ENCODE measurements at places on chromosomes 6 and 20.
A peak's percentile ranks its signal among the peaks of the same experiment; 100 is the strongest.

- no peak for DNase-seq
These were observed 13.2 kb downstream of the TMEM74B start for GRCh38 chr20:1171461-1172093.

GRCh38 chr6:138662471-138662870 lies 111.1 kb upstream of the CCDC28A start:
- no peak for DNase-seq

- no peak for DNase-seq
These were observed 3.7 kb downstream of the CSNK2A1 start for GRCh38 chr20:539848-540247.

- DNase-seq: no peak
These were observed 2.0 kb upstream of the PMEPA1 start for GRCh38 chr20:57711826-57712225.

GRCh38 chr6:344816-345340 lies 46.7 kb upstream of the IRF4 start:
- no peak for DNase-seq

DNA sequence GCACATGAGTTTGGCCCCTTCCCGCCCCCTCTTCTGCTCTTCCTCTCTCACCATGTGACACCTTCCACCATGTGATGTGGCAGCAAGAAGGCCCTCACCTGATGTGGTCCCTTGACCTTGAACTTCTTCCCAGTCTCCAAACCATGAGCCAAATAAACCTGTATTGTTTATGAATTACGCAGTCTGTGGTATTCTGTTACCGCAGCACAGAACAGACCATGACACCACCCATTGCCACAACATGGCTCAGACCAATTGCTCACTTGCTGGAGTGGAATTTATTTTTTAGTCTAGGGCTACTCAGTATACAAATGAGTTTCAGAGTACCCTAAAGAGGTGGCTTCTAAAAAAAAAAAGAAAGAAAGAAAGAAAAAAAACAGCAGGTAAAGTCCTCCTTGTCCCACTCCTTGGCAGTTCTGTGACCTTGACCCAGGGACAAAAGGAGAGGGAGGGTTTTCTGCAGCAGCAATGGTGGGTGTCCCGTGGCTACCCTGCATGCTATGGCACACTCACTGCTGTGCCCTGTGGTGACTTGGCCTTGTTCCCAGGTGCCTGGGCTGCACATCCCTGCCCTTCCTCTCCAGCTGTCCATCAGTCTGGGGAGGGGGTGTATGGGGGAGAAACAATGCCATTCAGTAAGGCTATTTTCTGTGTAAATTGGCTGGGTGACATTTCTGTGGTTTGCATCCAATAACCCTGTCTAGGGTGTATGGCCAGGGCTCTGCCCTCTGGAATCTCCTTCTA lies 5.4 kb upstream of the VSX1 start:
- DNase-seq: no peak

GRCh38 chr6:22409486-22409885 lies 112.7 kb upstream of the PRL start:
- DNase-seq: no peak

GRCh38 chr6:106159531-106159940 lies 73.4 kb downstream of the PRDM1 start:
- peak; percentile 83 for DNase-seq

DNA sequence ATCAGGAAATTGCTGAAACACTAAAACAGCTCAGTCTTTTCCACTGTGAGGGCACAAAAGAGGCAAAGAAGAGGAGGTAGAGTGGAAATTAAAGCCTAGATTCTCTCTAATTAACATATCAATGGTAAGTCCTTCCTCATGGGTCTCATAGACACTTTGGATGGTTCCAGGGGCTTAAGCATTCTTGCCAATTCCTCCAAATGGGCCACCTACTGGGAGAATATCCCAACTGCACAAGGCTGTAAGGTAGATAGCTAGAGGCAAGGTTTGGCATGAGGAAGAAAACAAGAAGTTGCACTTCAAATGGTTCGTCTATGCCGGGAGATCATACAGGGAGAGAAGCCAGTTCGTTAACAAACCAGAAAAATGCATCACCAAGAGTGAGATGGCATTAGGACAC lies 107.6 kb upstream of the KHDRBS2 start:
- DNase-seq: no peak

DNA sequence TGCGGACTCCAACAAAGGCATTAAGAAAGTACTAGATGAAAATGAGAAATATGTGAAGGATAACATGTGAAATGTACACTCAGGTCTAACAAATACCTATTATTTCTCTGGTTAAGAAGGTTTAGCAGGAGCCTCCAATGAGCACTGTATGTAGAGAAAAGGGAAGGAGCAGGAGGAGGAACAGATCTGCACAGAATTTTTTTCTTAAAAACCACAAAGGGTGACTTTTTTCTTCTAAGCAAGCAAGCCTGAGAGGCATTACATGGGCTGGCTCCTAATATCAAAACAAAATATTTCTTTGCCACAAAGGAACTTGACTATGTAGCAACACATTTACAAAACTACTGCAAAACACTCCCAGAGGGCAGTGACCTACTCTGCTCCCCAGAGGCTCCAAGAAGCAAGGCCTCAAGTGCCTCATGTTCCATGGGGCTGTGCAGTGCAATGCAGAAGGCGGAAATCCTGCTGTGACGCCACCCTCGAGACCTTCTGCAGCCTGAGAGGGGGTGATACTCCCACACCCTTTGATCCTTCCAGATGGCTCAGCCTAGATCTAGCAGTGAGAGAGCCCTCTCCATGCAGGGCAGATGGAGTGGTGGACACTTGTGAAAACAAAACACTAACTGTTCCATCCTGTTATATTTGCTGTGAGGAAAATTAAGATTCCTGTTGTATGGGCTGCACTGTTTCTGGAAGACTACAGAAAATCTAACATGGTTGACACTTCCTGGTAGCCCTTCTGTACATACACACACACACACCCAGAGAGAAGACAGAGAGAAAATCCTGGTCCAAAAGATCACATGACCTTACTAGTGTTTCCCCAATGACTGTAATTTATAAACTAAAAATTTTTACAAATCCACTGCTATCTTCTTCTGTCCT lies 36.0 kb upstream of the SMIM29 start:
- no peak for DNase-seq

DNA sequence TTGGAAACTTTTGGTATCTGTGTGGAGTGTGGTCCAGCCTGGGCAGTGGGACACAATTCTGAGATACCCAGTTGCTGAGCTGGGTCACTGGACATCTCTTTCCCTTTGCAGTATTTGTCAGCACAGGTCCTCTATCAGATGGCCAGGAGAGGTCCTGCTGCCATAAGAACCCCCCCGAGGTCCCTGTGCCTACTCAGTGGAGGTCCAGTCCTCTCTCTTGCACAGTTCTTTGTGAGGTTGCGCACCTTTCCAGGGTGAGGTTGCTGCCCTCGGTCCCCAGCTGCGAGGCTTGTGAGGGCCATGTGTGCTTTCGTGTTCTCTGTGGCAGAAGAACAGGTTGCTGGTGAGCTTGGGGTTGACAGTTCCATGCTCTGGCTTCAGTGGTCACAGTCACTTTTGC lies 320.6 kb downstream of the QKI start:
- no peak for DNase-seq

DNA sequence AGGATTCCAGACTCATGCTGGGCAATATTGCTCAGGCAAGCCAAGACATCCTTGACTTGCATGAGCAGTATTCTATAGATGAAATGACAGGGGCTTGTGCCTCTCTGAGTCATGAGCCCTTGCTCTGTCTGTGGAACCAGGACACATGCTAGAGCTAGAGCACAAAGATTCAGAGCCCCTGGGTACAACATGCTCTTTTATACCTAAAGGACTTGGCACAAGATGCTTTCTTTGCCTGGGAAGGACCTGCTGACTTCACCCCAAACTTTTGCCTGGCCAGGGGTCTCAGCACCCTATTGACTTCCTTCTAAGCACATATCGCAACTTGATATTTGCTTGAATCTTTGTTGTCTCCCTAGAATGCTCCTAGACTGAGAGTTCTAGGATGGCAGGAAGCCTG lies 27.4 kb downstream of the TGM6 start:
- DNase-seq: no peak

GRCh38 chr6:32963866-32964265 lies 4.5 kb upstream of the BRD2 start:
- DNase-seq: no peak

GRCh38 chr6:111536910-111537527 lies 54.0 kb upstream of the REV3L start:
- no peak for DNase-seq

DNA sequence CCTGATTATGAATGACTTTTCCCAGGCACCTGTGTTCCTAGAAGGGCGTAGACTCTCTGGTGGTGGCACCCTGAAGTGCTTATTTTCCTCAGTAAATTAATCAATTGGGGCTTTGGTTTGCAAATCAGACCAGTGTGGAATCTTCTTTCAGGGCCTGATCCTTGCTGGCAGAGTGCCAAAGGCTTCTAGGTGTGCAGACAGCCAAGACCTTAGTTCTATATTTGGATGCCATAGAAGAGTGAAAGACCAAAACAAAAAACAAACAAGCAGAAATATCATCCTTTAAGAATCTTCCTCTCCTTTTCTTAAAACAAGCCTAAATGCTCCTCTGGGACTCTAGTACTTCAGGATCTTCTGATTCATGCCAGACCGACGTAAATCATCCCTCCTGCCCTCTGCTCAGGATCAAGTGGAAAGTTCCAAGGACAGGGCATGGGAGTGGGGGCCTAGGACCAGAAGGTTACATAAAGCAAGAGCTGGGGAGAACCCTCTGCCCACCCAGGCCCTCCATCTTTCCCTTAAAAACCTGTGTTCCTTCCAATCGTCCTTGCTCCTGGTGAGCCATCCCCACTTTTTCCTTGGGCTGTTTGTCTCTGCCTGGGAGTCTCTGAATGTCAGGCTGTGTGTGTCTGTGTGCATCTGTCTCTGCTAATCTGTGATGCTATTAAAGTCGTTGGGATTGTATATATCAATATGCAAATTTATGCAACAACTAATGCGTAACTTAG lies 70.5 kb upstream of the MYLIP start:
- no peak for DNase-seq

GRCh38 chr6:168368066-168368820 lies 48.7 kb upstream of the DACT2 start:
- no peak for DNase-seq

GRCh38 chr20:10747019-10747418 lies 73.2 kb upstream of the JAG1 start:
- no peak for DNase-seq

- DNase-seq: no peak
These were observed 13.7 kb downstream of the C6orf132 start for GRCh38 chr6:42128460-42129359.

DNA sequence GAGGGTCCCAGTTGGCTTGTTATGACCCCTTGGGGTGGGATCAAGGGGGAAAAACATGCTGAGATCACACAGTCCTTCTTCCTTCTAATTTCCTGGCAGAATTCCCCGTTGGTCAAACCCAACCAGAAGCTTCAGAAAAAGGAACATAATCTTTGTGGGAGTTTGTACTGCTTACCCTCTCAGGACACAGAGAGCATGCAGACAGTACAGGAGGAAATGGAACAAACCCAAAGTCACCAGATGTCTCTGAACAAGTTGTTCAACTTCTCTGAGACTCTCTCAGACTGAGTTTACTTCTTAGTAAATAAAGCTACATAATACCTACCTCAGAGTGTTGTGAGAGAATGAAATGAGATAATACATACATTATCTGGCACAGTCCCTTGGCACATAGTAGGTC lies 181.1 kb upstream of the TSHZ2 start:
- DNase-seq: no peak

- DNase-seq: no peak
These were observed 1.4 kb upstream of the FKBPL start for GRCh38 chr6:32131439-32131948.

DNA sequence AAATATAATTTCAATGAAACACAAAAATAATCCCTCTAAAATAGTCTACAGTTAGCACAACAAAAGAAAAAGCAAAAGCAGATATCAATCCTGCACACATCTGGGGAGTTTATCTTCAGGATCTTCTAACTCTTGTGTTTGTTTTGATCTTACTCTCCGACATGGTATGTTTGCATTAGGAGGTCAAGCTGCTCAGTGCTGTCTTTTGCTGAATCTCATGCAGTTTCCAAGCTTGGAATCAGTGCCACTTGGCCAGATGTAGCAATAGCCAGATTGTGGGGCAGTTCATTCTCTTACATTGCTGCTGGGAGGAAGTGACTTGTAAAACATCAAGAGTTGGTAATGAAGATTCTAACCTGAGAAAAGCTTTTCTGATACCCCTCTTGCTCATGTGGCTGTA lies 29.5 kb downstream of the RIOK1 start:
- DNase-seq: no peak

GRCh38 chr6:132114201-132114825 lies 163.1 kb upstream of the CCN2 start:
- DNase-seq: no peak

DNA sequence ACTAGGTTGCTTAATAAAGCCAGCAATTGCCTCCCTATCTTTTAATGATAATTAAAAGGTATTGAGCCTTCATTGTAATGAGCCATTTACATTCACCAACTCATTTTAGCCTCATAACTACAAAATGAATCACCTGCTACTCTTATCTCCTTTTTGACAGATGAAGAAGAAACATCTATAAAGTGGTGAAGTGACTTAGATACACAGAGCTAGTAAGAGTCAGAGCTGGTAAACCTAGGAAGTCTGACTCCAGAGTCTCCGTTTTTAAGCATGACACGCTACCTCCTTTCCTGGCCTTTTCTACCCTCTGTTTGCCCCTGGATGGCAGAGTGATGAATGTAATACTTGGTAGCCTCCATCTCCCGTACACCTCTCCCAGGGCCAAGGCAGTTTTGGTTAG lies 93.5 kb downstream of the SPTLC3 start:
- DNase-seq: no peak

GRCh38 chr6:37209461-37210205 lies 39.7 kb downstream of the PIM1 start:
- no peak for DNase-seq

- DNase-seq: no peak
These were observed 41.8 kb downstream of the RIPOR3 start for GRCh38 chr20:50649590-50649989.

DNA sequence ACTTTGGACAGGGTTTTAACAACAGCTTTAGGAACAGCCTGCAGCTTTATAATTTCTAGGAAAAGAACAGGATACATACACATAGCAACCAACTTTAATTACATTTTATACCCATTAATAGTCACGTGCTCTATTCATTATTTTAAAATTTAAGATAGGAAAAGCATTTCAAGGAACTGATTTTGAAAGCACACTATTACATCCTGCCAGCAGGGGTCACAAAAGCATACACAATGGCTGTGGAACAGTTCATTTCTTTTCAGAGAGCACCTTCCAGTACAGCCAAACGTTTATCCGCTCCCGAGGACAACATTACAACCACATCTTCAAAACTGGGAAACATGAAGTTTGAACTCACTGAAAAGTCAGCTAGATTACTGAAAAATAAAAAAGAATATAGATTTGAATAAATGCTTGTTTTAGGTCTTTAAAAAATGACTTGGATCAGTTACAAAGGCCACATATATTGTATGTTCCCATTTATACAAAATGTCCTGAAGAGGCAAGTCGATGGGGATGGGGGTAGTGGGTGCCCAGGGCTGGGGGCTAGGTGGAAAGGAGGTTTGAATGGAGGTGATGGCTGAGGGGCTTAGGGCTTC lies 104.6 kb upstream of the EXOC2 start:
- DNase-seq: peak; percentile 28
